ENCODE measurements at places on chromosomes 6 and 20.

- no peak for DNase-seq
Observed at GRCh38 chr6:71457929-71458328, 169.3 kb downstream of the OGFRL1 start.

DNA sequence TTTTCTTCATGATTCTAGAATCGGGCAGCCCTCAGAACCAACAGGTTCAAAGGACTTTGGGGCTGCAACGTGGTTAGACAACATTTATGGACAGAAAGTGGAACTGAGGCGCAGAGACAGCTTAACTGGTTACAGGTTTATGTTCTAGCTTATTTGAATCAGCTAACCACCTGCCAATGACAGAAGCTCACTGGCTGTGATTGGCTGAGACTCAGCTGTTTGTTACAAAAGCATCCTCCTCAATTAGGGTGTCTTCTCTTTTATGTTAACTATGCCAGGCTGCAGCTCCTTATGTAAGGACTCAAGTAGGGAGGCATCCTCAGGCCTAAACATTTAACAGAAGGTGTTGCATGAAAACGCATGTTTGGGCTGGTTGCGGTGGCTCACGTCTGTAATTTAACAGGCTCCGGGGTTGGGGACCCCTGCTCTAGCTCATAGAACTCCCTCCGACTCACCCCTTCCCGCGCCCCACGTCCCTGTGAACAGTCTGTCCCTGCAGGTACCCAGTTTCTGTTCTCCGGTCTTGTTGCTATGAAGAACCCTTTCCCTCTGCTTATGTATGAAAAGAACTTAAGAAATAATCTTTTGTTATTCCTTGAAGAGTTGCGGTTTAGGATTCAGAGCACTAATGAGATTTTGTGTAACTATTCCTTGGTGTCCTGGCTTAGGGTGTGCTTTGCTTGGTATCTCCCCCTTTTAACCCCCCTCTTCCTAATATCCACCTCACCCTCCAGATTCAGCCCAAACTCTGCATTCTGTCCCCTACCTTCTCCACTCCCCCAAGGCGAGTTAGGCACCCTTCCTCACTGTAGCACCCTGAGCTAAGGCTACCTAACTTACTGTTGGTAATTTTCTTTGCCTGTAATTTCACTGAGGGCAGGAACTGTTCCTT lies 1.2 kb upstream of the TMEM181 start:
- no peak for DNase-seq

DNA sequence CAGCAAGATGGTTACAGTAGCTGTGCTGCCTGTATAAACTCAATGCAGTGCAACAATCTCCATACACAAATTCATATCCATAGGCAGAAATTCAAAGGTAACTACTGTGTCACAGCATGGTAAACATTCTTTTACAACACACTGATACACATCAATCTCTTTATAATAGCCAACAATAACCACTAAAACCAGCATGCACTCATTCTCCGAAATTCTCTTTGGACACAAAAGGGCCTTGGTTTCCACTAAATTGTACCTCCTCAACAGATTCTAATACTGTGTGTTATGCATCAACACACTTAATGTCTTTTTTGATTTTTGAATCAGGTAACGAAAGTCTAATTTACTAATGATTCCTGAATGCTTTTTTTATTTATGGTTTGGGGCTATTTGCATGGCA lies 1323.7 kb downstream of the GRIK2 start:
- DNase-seq: no peak

DNA sequence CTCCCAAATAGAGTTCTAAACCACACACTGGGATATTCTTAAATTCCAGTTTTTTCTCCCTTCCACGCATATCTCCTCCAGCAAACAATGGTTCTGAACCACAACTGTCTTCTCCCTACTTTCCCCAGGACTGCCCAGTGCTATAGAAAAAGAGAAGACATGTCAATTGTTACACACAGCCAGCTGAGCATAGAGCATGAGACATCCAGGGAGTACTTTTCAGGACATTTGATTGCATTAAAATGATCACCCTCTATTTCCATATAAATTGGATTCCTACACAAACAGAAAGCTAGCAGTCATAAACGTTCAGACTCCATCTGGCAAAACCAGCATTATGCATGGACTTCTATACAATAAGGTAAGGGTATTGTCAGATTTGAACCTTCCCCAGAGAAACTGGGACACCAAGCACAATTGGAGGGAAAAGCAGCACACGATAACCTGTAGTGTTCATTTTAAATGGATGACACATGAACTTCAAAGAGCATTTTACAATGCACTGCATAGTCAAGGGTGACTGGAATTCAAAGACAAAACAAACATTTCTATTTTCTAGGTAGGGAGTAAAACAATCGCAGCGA lies 93.1 kb upstream of the HEY2 start:
- DNase-seq: no peak

- DNase-seq: no peak
Observed at GRCh38 chr20:15039088-15039752, 701.8 kb upstream of the FLRT3 start.

DNA sequence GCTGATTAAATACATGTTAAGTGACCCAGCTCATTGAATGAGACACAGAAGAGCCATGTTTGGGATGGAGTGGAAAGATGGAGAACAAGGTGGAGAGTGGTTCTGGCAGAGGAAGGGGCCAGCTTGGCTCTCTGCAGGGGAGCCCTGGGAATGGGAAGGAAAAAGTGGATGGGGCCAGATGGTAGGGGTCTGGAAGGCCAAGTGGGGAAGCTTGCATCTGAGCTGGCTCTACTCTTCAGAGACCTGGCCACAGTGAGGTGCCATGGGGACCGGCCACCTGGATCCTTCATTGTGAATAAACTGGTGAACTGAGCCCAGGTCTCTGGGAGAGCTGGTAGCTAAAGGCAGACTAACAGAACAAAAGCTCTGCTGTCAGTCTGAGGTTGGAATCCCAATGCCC lies 48.9 kb upstream of the SIRPA start:
- no peak for DNase-seq

GRCh38 chr20:58001381-58001780 lies 227.1 kb downstream of the ANKRD60 start:
- peak; percentile 75 for DNase-seq

GRCh38 chr20:35871259-35871771 lies 83.0 kb downstream of the SCAND1 start:
- peak; percentile 24 for DNase-seq

DNA sequence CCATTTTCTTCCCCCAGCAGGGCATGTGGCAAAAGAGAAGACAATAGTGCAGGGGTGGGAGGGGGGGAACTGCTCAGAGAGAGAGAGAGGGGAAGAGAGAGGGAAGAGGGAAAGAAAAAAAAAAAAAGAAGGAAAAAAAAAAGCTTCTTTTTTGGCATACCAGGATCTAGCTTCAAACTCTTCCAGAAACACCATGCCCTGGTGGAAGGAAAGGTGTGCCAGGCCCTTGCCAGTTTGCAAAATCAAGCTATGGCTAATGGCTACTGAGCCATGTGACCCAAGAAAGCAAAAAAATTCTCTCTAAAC lies 326 bp downstream of the ZMYND8 start:
- no peak for DNase-seq

DNA sequence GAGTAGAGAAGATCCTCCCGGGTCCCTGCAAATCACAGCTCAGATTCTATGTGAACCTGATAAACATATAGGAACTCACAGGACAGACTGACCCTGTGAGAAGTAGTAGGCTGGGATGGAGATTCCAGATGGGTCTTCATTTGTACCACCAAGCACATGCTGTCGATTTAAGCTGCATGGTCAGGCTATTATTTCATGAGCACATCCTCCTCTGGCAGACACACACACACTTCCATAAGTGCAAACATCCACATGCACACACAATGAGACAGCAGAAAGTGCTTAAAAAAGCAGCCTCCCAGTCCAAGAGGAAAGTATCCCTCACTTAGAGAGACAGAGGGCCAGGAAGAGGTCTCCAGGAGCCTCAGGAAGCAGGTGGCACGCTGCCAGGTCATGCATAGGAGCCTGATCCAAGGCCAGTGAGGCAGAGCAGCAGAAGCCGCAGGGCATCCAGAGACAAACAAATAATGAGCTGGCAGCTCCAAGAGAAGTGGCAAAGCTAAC lies 131.8 kb downstream of the UNC5CL start:
- peak; percentile 20 for DNase-seq

GRCh38 chr6:40937491-40937890 lies 101.5 kb downstream of the UNC5CL start:
- DNase-seq: peak; percentile 83

DNA sequence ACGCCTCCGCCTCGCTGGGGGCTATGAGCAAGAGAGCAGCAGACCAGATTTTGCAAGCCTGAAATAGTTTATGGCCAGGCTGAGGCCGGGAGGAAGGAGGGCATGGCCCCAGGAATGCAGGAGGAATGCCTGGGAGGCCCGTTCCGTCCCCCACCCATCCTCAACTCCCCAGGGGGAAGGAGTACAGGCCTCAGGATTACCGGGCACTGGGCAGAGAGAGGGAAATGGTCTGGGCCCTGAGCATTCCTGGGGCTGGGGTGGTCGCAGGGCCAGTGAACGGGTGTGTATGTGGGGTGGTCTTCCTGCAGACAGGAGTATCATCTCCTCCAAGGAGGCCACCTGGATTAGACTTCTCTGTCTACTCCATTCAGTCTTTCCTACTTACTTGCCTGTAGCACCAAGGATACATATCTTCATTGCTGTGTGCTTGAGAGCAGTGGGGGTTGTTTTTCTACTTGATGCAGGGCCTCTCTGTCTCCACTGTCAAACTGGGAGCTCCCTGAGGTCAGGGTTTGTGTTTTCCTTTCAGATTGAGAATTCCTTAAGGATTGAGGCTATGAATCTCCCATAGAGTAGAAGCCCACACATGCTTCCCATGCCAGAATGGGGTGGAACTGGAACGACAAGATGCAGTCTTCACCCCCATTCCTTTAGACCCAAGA lies 81.3 kb downstream of the VEGFA start:
- peak; percentile 93 for DNase-seq

DNA sequence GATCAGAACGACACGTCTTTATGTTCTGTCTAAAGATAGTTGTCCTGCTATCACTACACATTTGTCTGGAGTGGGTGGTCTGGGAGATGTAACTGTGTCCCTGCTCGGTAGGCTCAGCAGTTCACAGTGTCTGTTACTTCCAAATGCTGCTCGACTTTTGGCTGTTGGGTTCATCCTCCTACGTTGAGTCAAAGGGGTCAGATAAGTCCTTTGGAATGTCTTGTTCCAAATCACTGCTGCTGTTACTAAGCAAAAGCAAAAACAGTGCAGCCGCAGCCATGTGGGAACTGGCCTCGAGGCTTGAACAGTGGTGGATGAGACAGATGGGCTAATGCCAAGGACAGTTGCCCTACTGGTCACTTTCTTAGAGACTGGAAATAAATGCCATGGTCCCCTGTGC lies 272.2 kb upstream of the MAP3K7 start:
- no peak for DNase-seq

DNA sequence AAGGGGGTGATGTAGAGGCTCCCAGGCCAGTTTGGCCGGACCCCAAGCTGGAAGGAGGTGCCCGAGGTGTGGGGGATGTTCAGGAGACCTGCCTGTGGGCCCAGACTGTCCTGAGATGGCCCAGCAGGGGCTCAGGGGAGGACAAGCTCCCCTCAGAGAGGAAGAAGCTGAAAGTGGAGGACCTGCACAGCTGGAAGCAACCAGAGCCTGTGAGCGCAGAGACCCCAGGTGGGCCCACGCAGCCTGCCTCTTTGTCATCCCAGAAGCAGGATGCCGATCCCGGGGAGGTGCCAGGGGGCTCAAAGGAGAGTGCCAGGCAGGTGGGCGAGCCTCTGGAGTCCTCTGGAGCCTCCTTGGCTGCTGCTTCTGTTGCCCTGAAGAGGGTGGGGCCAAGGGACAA lies 29.7 kb downstream of the ZNF831 start:
- DNase-seq: no peak

DNA sequence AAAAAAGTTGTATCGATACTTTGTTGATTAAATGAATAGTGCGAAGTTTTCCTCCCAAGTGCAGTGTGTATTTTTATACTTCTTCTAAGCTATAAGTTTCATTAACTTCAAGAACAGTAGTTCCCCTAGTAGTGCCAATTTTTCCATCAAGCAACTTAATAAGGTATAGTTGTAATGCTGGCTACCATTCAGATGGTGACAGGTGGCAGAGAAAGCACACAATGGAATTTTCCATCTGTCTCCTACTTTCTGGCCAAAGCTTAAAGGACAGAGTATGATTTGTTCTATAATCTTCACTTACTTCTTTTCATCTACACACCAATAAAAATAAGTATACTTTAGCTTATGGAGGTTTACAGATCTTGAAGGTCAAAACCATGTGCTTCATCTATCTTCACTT lies 431.1 kb downstream of the NKAIN2 start:
- DNase-seq: no peak

DNA sequence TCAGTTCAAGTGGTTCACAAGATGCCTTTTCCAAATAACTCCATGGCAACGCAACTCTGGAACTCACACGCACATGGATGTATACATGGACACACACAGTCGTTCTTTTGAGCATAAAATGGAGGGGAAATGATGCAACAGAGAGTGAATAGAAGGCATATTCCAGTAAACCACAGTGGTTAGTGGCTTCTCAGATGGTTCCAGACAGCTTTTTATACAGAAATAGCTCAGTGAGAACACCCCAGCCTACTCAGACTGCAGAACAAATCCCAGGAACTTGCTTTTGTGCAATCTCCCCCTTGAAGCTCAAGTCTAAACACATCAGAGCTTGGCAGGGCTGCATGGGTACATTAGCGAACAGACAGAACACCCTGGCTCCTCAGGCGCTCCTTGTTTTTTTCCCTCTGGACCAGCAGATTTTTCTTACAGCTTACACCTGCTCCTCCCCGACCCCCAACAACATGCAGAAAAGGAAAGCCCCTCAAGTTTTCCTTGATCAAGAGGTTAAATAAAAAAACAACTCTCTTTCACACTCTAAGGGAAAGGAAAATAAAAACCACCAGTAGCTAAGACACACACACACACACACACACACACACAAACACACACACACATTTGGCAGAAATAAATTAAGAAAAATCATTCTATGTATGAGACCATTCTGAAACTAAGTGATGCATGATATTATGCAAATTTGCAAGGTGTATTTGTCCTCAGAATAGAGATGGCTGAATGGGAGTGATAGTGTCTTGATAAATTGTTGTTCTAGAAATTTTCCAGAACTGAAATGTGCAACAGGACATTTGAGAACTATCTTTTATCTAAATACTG lies 51.2 kb upstream of the RANBP9 start:
- peak; percentile 98 for DNase-seq
